ENCODE measurements at places on chromosomes 4 and X.

GRCh38 chrX:70331161-70331560, 41.3 kb downstream of the KIF4A start:
- no peak for DNase-seq

GRCh38 chr4:75736862-75737261, 12.5 kb downstream of the USO1 start:
- DNase-seq: no peak

GRCh38 chr4:146275370-146275769, 61.0 kb downstream of the REELD1 start:
- DNase-seq: peak; percentile 79

GRCh38 chr4:102036619-102037376, 246.3 kb downstream of the BANK1 start:
- DNase-seq: no peak

GRCh38 chr4:186149872-186150271, 41.5 kb upstream of the CYP4V2 start:
- no peak for DNase-seq

Measured in inflammatory macrophage treated with lipopolysaccharide for 4 hours (primary cell).